GM12878 (cell line): ENCODE measurements at places on chromosomes 1 and 21.
A peak's percentile ranks its signal among the peaks of the same experiment; 100 is the strongest.

- DNase-seq = no peak
These were observed 7.3 kb upstream of the CTRC start for GRCh38 chr1:15430787-15431570.

DNA sequence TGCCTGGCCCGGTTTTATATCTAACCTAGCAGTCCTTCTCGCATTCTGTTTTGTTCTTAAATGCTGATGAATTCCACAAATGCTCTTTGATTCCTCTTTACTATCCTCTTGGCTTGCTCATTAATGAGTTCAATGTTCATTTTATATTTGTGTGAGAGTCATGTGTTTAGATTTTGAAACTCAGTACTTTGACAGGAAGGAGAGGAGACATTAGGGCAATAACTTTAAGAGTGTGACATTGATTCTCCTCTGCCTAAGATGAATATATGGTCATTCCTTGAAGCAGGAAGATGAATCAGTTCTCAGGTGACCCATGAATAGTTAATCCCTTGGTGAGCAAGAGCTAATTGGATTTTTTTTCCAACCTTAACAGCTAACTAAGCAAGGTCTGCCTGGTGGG is 84.1 kb downstream of the MRPS6 start:
- no peak for DNase-seq

- no peak for DNase-seq
These were observed 36.1 kb downstream of the LRIF1 start for GRCh38 chr1:110927484-110928075.

- DNase-seq = no peak
These were observed 48.8 kb downstream of the PKNOX1 start for GRCh38 chr21:43023175-43023574.

DNA sequence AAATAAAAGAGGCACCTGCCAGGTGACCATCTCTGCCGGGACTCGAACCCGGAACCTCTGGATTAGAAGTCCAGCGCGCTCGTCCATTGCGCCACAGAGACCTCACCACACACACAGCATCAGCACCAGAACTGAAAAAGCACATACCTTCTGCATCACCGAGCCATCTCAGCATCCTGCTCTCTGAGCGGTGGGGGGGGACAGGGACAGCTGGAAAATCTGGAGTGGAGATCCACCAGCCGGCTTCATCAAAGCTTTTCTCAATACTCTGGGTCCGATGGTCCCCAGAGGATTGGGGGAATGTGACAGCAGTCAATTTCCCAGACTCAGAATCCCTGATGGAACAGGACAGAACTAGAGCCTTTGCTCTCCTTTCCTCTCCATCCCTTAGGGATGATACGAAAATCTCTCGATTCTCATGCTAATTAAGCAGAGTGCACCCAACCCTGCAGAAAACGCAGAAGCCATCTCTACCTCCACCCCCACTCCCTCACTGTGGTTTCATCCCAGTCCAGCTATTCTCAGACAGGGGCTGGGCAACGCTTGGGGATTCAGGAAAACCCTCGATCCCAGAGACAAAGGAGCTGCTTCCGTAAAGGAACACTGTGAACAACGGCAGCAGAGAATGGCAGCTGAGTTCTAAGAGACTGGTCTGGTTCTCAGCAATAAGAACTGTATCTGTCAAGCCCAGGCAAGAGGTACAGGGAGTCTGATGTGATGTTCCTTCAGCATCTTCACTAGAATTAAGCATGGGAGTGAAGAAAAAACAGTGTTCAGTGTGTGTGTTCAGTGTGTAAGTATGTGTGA is 29.6 kb upstream of the CADM3 start:
- DNase-seq = no peak

GRCh38 chr21:41133874-41134522 is 34.0 kb upstream of the BACE2 start:
- DNase-seq = no peak

DNA sequence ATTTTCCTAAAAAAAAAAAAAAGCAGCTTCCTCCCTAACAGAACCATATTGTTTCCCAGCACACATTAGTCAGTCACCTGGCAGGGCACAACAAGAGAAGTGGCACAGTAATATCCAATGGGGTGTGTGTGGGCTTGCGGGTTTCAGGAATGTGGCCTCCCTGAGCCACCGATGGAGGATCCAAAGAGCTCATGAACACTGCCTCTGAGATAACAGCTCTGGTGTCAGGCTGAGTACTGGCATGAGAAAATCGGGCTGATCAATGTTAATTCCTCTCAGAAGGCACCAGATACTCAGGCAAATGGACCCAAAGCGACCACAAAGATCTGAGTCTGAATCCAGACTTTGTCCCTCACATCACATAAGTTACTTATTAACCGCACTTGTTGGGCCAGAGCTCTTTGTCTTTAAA is 2.2 kb upstream of the LYPD8 start:
- no peak for DNase-seq

DNA sequence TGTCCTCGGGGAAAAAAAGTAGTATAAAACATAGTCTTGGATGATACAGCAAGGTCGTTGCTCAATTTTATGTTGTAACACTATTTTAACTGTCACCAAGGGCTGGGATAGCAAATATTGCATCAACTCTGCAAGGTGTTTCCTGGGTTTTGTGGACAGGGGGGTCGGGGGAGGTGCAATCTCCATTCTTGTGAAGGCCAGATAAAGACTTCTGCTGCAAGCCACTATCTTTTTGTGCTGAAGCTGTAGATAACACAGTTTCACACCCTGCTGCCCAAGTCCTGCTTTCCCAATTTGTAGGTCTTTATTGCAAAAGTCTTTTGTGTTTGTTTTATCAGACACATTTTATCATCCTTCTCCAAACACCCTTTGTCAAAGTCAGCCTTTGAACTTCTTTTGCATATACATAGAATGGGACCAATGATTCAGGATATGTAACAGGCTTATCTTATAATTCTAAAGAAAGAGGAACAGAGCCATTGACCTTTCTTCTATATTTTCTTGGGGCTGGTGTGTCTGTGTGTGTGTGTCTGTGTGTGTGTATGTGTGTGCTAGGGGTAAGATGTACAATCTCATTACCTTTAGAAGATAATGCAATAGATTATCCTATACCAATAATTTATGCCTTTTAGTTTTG is 140.6 kb downstream of the RUNX1 start:
- DNase-seq = no peak

DNA sequence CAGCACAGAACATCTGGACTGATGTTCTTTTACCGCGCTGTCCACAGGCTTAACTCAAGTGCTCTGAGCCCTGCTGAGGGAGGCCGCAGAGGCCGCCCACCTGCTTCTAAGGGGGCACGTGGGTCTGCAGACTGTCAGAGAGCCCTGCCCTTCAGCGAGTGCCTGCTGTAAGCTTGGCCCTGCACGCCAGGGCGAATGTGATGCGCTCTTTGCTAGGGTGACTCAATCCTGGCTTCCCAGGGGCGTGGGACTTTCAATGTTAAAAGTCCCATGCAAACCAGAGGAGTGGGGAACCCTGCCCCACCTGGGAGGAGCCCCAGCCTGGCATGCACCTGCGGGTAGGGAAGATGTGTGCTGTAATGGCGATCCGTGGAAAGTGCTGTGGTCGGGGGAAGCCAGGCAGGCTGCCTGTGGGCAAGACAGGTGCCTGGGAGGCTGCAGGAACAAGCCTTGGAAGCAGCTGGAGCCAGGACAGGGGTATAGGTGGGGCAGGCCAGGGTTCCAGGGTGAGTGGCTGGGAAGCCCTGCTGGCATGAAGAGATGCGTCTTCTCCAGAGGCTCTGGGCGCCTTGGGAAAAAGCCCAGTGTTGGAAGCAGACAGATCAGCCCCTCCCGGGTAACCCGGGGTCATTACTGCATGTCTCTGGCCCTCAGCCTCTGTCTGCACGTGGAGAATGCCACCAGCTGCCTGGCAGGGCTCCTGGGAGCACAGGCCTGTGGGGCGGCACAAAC is 594 bp upstream of the PANK4 start:
- peak; percentile 51 for DNase-seq

DNA sequence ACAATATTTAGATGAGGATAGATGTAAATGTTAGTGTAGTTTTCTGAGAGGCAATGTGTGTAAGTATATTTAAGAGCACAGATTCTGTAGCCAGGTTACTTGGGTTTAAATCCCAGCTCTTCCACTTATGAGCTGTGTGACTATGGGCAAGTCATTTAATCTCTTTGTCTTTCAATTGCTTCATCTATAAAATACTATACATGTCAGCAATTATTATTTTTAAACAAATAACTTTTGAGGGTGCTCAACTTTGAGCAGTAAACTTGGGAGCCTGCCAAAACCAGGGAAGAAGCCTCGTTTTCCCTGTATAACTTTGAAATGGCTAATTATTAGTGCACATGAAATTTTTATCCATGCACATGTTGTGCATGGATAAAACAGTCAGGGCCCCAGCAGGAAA is 222.8 kb downstream of the FOXD2 start:
- DNase-seq = no peak

GRCh38 chr1:54715493-54716298 is at the start of gene TTC4:
TTC4 (plus strand) TSS chr1:54715861; CDS start chr1:54715909, 48 bp downstream.
- DNase-seq = peak; percentile 40

DNA sequence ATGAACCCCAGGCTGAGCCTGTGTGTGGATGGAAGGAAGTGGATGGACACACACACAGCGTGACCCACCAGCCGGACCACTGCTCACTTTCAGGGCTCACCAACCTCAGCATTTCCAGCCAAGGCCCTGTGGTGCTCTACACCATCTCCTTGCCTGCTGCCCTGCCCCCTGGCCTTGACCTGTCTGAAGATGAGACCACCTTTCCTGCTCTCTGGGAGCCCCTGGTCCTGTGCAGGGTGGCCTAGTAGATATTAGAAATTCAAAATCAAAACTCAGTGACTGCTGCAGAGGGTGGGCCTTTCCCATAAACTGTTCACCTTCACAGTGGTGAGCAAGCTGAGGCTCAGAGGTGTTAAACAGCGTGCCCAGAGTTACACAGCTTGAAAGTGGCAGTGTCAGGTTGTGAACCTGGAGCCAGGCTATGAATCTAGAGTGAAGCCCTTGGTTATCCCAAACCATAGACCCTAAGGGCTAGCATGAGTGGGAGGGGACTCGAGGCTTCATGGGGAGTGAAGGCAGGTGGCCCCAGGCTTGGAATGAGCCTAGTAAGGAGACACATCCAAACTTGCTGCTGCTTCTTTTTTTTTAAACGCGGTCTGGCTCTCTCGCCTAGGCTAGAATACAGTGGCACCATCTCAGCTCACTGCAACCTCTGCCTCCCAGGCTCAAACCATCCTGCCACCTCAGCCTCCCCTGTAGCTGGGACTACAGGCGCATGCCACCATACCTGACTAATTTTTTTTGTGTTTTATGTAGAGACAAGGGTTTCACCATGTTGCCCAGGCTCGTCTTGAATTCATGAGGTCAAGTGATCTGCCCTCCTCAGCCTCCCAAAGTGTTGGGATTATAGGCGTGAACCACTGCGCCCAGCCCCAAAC is 41.5 kb downstream of the MAN1C1 start:
- no peak for DNase-seq

DNA sequence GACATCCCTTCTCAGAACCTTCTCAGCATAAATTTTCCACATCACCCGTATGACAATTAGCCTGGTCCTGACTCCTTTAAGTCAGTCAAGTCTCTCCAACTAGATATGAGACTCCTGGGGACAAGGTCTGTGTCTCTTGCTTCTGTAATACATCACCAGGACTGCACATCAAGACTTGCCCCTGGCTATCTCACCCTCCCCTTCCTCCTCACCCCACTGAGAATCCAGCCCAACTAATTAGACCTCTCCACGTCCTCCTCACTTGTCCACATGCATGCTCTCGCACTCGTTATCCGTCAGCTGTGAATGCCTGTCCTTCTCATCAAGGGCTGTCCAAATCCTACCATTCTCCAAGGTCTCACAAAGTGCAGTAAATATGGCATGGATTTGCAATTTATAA is 542.8 kb downstream of the PTPRU start:
- no peak for DNase-seq

DNA sequence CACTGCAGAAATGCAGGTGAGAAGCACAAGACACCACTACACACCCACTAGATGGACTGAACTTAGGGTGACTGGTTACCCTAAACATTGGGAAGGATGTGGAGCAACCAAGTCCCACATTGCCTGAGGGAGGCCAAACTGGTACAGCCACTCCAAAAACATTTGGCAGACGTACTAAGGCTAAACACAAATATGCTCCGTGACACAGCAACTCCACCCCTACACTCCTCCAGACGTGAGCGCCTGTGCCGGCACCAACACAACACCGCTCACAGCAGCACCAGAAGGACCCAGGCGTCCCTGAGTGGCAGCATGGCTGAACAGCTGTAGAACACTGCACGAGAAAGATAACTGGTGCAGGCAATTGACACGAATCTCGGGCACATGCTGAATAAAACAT is 14.7 kb downstream of the PTTG1IP start:
- DNase-seq = no peak

- DNase-seq = no peak
These were observed 84.2 kb downstream of the SH3GLB1 start for GRCh38 chr1:86788300-86789206.

GRCh38 chr21:14321042-14321441 is 61.9 kb downstream of the HSPA13 start:
- no peak for DNase-seq

DNA sequence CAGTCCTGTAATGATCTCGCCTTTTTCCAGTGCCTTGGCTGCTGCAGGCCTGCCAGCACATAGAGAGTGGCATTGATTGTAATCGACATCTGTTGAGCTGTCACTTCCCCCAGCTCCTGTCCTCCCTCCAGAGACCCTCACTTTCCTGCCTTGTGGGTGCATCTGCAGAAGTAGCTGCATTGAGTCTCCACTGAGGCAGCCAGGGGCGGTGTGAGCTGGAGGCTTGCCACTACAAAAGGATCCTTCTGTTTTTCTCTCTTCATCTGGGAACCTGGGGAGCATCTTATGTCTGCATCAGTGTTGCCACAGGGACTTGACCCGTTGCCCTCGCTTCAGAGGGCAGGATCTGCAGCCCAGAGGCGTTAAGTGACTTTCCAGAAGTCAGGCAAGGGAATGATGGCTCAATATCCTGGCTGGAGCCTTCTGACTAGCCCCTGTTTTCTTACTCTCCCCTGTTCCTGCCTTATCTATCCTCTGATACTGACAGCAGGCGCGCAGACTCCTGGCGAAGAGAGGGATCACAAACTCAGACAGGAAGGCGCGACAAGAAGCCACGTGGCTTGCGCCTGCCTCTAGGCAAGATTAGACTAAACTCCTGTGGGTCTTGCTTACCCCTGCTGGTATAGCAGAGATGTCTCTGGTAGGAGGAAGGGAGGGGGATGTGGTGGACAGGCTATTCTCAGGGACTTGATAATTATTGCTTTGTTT is 13.3 kb upstream of the FMOD start:
- no peak for DNase-seq
